ENCODE measurements at places on chromosomes 16 and 17.

DNA sequence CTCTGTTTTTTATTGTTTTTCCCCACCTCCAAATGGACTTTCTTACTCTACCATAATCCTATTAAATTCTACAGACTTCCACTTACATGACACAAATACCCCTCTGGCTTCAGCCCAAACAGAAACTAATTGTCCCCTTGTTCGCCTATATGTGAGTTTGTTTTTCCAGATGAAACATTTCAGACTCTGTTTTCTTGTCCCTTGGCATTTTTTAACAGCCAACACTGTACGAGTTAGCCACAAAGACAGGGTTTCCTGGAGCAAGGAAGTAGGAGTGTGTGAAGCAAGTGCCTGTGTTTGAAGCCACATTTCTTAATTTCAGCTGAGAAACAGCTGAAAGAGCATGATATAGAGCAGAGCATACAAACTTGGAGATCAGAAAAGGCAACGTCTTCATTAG, 382.2 kb upstream of the CDH5 start:
- DNase-seq: no peak

DNA sequence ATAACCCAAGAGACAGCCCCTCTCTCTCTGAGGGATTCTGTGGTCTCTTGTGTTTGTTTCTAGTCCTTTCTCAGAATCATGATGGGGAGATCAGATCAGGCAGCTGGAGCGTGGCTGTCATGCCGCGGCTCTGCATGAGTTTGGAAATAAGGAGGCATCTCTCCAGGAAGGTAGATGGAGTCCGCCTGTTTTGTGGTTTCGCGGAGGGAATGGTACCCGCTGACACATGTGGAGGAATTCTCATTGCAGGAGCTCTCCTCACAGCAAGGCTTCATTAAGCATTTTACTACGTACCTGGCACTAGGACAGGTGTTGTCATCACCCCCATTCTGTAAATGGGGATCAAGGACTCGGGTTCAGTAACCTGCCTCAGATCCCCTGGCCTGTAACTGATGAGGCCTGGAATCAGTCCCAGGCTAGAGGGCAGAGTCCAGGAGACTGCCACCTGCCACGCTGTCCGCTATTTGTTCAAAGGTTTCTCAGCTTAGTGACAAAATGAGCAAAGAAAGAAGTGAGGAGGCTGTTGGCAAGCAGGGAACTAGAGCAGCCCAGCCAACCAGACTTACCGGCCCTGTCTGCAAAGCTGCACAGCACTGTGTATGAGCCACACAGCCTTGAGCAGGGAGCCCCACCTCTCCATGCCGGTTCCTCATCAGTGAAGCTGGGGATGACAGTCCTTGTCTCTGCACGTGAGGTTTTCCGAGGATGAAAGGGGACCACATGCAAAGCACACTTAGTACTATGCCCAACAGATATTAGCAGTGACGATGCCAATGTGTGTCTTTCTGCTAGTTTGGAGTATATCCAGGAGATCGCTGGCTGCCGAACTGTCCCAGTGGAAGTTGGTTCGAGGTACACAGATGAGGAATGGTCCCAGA, 11.0 kb downstream of the KDM8 start:
- no peak for DNase-seq

DNA sequence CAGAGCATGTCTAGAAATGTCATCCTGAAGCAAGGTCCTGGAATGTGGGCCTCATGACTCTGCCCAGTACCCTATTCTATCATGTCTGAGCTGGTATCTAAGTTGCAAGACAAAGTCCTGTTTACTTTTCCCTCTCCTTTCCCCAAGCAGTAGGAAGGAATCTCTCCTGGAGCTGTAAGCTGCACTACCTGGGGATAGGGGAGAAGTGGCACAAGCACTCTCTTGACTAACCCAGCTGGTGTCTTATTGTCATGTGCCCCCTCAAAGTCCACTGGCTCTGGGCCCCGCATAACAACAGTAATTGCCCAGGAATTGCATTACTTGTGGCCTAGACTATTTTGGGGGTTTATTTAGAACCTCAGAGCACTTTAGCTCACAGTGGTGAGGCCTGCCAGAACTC, 1366.3 kb upstream of the GOT2 start:
- no peak for DNase-seq

GRCh38 chr17:62702746-62703260, 75.3 kb downstream of the MRC2 start:
- DNase-seq: no peak

DNA sequence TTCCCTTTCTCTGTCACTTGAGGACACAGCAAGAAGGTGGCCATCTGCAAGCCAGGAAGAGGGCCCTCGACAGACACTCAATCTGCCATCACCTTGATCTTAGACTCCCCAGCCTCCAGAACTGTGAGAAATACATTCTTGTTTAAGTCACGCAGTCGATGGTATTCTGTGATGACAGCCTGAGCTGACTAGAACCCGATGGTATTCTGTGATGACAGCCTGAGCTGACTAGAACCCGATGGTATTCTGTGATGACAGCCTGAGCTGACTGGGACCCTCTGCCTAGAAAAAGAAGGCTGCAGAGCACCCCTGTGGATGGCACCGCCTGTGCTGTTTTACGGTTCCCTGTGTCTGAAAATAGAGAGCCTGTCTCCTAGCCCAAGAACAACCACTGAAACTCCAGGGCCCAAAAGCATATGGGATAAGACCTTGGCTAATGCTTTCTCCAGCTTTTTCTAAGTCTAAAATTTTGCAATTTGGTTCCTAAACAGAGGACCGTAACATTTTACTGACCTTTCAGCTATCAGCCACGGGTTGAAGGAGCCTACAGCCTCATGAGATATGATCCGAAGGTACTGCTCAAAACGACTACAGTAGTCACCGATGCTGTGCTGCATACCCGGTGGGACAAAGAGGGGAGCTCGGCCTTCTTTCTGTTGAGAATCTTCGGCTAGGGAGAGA, 33.1 kb upstream of the PITPNM3 start:
- no peak for DNase-seq

GRCh38 chr17:10754861-10755591, 25.2 kb upstream of the TMEM220 start:
- no peak for DNase-seq

DNA sequence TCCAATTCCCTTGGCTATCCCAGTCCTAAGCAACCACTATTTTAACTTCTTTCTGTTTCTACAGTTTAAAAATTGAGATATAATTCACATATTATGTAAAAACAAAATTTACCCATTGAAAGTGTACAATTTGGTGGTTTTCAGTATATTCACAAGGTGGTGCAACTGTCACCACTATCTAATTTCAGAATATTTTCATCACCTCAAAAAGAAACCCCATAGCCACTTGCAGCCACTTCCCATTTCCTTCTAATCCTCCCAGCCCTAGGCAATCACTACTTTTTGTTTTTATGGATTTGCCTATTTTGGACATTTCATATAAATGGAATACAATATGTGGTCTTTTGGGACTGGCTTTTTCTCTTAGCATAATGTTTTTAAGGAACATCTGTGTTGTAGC, 36.1 kb upstream of the NACA2 start:
- DNase-seq: no peak

DNA sequence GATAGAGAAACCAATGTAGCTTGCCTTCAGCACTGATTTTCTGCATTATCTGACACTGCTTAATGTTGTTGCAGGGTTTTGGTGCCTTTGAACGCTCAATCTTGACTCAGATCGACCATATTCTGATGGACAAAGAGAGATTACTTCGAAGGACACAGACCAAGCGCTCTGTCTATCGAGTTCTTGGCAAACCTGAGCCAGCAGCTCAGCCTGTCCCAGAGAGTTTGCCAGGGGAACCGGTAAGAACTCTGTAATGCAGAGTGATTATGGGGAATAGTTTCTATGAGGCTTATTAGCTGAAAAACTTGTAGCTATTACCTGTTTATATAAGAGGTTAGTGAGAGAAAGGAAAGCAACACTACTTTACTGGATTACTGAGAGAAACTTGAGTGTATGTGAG, 40.4 kb downstream of the AATF start:
- DNase-seq: no peak

DNA sequence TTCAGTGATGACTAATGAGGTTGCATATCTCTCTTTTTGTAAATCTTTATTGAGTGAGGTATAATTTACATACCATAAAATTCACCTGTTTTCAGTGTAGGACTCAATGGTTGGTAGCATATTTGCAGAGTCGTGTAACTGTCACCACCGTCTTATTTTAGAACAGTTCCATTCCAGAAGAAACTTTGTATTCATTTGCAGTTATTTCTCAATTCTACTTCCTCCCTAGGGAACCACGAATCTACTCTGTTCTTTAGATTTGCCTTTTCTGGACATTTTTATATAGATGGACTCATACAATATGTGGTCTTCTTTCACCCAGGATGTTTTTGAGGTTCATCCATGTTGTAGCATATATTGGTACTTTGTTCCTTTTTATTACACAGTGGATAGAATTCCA, 3.7 kb downstream of the FTO start:
- no peak for DNase-seq

- no peak for DNase-seq
Measured at GRCh38 chr16:3954411-3954921, 74.0 kb upstream of the CREBBP start.

- DNase-seq: no peak
Measured at GRCh38 chr17:65811043-65811442, 249.6 kb upstream of the AXIN2 start.

DNA sequence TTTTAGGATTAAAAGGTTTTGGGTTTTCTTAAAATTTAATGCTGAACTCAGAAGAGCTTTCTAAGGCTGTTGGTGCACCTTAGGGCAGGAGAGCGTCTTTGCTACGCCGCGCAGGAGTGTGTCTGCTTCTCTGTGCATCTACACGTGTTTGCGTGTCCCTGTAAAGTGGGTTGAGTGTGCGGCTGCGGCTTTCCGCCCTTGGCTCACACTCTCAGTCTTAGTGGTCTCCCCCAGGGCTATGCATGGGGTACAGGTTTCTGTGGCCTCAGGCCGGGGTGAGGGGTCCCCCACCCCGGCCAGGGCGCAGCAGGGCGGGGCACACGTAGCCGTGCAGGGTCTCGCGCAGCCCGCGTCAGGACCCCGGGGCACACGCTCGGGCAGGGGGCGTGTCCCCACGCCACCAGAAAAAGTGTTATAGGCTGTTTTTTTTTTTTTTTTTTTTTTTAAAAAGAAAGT, 727 bp upstream of the TENT4B start:
- DNase-seq: no peak

DNA sequence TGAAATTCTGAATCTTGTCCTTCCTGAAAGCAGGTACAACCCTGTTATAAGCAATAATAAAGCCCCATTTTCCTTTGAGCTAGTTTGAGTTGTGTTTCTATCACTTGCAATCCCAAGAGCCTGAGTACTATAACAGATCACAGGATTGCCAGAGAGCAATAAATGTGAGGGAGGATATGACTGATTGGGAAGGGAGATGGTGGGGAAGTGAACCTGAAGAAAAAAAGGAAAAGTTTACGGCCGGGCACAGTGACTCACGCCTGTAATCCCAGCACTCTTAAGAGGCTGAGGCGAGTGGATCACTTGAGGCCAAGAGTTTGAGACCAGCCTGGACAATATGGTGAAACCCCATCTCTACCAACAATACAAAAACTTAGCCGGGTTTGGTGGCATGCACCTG, 80.4 kb downstream of the COX10 start:
- no peak for DNase-seq

DNA sequence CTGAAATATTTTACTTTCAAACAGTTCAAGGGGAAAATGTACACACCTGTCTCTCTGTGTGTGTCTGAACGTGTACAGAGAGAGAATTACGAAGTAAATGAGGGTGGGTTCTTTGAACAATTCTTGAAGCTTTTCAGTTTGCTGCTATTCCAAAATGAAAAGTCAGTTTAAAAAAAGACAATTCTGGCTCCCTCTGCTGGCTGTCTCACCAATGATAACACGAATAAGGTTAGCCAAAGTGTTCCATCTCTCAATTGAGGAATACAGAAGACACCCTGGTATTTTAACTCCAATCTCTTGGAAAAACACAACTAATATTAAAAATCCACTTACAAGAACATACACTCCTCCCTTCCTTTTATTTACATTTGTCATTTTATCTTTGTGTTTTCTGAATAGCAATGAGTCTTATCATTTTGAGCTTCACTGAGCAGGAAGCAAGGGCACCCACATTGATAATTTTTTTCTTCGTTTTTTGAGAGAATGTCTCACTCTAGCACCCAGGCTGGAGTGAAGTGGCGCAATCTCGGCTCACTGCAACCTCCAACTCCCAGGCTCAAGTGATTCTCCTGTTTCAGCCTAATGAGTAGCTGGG, 20.5 kb downstream of the EFTUD2 start:
- DNase-seq: no peak

DNA sequence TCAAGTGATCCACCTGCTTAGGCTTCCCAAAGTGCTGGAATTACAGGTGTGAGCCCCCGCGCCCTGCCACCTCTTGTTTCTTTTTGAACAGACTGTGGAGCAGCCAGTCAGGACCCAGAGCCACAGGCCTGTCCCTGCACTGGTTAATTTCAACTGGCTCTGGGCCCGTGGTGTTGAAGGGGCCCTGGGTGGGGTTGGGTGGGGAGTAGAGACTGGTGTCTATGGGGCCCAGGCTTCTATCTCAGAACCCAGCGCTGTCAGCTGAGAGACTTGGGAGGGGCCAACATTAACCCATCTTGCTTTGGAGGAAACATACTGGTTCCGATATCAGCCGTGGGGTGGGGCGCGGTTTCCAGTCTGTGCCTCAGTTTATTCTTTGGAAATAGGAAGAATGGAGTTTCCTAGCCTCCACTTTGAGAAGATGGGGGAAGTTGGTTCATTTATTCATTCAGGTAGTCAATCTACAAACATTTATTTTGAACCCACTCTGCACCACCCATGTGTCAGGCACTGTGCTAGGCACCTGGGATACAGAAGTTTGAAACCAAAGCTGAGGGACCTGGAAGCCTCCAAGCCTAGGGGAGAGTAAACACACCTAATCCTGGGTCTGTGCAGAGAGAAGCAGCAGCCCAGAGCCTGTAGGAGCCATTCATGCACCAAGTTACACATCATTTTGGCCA, 15.5 kb upstream of the SLC4A1 start:
- no peak for DNase-seq

- no peak for DNase-seq
Measured at GRCh38 chr17:34582185-34582900, 3.0 kb downstream of the TMEM132E start.

DNA sequence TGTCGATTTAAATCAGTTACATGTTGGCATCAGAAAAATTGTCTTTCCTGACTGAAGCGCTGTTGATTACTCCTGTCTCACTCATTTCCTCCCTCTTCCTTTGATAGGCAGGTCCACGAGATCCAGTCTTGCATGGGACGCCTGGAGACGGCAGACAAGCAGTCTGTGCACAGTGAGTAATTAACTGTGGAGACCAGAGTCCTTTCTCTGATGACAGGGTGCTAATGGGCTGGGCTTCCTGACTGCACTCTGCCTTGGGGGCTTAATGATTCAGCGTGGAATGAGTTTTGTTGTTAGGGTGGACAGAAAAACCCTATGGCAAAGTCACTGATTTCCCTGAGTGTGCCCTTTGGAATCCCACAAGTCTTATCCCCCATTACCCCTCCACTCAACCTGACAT, 6.5 kb downstream of the GOSR2 start:
- DNase-seq: no peak

- no peak for DNase-seq
Measured at GRCh38 chr16:48206594-48207242, 37.4 kb upstream of the LONP2 start.

GRCh38 chr17:29613856-29614255, 8.9 kb downstream of the CORO6 start:
- DNase-seq: no peak
